ENCODE measurements at places on chromosomes 13 and 19.

DNA sequence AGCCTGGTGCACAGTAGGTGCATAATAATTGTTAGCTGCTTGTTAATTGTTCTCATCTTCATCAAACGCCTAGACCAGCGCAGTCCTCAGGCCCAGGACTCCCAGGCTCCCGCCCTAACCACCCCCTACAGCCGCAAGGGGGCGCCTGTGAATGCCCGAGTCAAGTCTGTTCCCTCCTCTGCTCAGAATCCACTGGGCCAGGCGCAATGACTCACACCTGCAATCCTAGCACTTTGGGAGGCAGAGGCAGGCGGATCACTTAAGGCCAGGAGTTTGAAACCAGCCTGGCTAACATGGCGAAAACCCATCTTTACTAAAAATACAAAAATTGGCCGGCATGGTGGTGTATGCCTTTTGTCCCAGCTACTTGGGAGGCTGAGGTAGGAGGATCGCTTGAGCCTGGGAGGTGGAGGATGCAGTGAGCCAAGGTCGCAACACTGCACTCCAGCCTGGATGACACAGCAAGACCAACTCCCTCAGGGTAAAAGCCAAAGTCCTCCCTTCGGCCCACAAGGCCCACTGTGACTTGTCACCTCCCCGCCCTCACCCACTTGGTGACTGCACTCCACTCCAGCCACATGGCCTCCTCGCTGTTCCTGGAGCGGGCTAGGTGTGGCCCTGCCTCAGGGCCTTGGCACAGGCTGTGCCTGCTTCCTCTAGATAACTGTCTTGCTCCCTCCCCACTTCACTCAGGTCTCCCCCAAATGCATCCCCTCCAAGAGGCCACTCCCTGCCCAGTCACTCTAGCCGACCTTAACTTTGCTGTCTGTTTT lies 9.1 kb downstream of the ZNF653 start:
- peak; percentile 58 for DNase-seq

GRCh38 chr13:46751811-46752635 lies 44.9 kb downstream of the ESD start:
- no peak for DNase-seq

GRCh38 chr19:49689133-49690078 lies at the start of gene ADM5:
ADM5 (plus strand) TSS chr19:49689594; CDS start chr19:49689838, 244 bp downstream.
- no peak for DNase-seq

DNA sequence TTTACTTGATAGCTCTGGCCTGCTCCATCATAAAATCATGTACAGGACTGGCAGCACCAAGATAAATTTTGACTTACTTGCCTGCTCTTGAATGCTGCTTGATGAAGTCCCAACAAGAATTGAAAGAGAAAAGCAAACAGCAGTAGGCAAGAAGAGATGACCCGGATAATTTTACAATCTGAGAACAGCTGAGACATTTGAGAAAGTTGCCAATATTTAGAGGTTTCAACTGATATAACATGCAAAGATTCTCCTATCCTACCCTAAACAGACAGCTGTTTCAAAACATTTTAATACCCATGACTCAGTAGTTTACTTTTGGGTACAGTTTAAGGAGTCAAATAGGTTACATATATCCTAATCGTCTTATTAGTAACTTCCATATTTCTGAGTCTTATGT lies 5.9 kb downstream of the FRY start:
- no peak for DNase-seq

GRCh38 chr13:43407023-43407581 lies 379.7 kb downstream of the ENOX1 start:
- no peak for DNase-seq

DNA sequence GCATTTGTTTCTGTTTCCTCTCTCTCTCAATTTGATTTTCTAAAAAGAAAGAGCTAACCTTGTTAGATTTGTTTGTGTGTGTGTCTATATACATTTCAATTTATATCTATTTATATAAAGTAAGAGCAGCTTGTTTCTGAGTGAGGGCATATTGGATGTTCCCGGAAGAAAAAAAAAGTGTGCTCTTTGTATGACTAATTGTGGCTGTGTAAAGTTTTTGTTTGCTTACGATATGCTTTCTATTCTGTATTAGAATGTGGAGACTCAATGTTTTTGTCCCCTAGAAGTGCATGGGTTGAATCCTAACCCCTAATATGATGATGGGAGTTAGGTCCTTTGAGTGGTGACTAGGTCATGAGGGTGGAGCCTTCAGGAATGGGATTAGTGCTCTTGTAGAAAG lies 66.6 kb upstream of the C1QTNF9B start:
- DNase-seq: no peak

DNA sequence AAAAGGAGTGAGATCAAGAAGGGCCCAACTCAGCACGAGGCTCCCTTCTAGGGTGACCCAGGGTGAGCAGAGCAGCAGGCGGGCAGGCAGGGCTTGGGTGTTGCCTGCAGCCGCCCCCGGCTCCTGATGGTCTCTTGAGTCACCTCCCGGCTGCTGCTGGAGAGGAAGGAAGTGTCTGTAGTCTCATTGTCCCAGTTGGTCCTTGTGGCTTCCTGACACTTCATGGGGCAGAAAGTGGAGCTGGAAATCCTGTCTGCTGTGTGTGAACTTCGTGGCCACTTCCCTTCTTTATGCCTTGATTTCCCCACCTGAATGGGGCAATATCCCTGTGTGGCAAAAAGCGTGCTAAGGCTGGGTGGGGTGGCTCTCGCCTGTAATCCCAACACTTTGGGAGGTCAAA lies 2.5 kb downstream of the MAP1S start:
- DNase-seq: no peak

GRCh38 chr13:71290963-71291841 lies 575.8 kb downstream of the DACH1 start:
- peak; percentile 6 for DNase-seq

DNA sequence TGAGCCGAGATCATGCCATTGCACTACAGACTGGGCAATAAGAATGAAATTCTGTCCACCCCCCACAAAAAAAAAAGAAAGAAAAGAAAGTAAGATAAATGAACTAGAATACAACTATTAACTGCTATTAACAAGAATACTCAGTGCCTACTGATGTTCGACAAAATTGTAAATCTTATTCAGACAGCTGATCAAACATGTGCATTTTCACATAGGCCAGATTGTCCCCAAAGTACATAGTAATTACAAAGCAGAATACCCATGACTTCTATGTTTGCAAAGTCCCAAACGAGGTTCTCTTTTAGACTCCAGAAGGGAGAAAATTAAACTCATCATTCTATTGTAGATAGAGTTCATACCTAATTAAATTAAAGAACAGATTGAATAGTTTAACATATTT lies 113.4 kb downstream of the UFM1 start:
- no peak for DNase-seq

DNA sequence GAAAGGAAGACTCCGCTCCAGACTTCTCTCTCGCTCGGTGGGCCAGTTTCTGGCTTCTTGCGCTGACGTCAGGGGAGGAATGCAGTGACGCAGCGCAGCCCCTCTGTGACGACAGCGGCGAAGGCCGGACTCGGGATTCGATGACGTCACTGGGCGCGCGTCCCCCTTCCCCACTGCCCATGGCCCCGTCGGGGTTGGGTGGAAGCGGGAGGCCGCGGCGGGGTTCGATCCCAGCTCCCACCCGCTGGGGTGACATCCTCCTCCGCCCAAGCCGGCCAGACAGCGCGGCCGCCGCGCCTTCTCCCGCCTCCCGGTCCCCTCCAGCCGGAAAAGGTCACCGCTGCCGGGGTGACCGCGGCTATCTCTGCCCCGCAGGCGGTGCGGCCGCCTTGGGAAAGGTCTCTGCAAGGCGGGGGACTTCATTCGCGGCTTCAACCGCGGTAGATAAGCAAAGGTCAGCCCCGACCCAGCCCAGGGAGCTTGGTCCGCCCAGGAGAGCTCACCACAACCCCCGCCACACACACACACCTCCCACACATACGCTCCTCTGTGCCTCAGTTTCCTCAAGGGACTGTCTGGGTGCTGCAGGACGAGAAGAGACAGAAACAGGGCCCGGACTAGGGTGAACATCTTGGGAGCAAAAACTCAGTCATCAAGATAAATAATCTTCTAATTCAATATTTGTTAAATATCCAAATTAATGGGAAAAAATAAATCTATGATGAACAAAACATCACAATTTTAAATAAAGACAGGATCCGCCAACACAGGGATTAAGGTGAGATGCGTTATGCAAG lies 844 bp upstream of the RFX1 start:
- DNase-seq: no peak

GRCh38 chr19:48672994-48673393 lies at the start of gene NTN5:
NTN5 (minus strand) TSS chr19:48673017; CDS start chr19:48670986, 2,031 bp downstream.
- no peak for DNase-seq

DNA sequence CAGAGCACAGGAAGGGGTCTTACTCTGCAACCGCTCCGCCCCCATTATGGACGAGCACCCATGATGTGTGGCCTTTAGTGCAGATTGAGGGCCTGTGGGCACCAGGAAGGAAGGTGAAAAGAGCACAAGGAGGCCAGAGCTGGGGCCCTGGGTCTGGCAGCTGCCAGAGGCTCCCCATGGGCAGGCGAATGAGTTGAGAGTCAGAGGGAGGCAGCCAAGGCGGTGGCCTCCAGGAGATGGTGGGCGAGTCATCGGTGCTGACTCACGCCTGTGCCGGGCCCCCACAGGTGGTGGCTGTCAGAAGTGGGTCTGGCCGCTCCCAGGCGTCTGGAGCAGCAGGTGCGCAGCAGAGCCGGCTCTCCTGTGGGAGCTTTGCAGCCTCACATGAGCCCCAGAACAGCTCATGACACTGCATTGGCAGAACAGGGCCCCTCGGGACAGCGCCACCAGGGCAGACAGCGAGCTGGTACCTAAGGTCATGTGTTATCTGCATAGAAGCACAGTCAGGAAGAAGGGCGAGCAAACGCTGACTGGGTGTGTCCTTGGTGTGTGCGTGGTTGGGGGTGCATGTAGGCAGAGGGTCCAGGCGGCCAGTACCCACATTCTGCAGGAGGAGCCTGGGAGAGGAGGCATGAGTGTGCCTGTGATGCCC lies 68.8 kb downstream of the CHST8 start:
- no peak for DNase-seq

DNA sequence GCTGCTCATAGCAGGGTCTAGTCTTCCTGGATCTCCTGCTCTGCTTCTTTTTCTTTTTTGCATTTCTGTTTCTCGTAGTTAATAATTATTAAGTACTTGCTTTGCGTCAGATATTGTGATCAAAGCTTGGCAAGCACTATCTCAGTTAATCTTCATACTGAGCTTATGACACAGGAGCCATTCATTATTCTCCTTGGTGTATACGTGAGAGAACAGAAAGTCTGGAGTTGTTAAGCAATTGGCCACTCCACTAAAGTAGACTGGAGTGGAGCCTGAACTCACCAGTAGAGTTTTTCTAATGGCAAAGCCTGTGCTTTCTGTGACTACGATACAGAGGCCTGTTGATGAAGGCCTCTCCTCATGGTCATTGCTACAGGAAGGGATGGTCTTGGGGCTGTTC lies 285.9 kb downstream of the RFC3 start:
- DNase-seq: no peak

DNA sequence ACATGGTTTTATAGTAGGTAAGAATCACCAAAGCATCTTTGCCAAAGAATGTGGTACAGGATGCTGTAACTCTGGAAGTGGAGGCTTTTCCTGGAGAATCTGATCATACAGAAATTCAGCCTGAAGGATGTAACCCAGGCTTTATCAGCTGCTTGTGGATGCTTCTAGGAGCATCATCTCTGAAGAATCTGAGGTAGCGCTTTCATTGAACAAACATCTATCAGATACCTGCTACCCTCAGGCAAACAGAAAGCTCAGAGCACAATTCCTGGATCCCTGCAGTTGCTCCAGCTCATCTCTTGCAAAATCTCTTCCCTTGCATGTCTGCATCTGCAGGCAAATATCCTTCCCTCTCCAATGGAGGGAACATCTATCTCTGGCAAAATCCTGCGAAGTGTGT lies 9.3 kb downstream of the FAM124A start:
- no peak for DNase-seq

- DNase-seq: no peak
These were observed 3.2 kb downstream of the NCLN start for GRCh38 chr19:3188627-3189596.

DNA sequence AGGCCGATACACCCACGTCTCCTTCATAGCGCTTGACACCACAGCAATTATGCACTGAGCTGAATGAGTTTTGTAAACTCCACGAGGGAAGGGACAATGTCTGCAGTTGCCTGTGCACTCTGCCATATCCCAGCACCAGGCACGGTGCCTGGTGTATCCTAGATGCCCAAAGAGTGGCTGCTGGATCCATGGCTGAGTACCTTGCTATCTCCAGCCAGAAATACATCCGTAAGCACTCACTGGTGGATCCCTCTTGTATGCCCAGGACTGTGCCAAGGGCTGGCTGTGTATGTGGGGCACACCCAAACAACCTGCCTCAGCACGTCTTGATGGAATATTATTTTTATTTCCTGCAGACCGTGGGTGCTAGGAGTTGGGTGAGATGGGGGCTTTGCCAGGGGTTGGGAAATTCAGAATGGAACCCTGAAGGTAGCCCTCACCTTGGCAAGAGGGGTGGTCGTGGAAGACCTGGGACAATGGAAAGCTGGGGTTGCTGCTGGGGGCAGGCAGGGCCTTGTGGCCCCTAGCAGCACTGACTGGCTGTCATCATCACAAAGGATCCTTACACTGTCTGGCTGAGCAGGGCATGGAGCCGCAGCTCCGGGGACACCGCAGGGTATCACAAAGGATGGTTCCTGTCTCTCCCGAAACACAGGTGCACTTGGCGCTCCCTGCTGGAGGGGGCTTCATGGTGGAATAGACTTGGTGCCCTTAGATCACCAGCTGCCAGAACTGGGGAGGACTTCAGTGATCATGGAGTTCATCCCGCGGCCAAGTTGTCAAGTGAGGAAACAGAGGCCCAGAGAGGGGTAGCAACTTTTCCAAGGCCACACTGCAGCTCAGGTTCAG lies 131.3 kb downstream of the URI1 start:
- no peak for DNase-seq

DNA sequence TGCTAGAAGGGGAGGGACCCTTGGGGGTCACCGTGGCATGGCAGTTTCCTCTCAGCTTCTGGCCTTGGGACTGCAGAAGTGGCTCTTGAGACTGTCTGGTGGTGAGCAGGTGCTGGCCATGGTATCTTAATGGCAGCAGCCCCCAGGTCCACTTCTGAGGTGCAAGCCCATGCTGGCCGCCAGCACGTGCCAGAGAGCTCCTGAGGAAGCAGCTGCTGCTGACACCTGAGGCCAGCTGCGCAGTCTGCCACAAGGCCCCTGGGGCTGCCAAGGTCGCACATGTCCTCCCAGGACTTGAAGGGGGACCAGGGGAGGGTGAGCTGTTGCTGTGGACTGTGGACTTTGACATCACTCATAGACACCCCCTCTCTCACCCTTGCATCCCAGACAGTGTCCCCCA lies 48.0 kb downstream of the NFIX start:
- no peak for DNase-seq

DNA sequence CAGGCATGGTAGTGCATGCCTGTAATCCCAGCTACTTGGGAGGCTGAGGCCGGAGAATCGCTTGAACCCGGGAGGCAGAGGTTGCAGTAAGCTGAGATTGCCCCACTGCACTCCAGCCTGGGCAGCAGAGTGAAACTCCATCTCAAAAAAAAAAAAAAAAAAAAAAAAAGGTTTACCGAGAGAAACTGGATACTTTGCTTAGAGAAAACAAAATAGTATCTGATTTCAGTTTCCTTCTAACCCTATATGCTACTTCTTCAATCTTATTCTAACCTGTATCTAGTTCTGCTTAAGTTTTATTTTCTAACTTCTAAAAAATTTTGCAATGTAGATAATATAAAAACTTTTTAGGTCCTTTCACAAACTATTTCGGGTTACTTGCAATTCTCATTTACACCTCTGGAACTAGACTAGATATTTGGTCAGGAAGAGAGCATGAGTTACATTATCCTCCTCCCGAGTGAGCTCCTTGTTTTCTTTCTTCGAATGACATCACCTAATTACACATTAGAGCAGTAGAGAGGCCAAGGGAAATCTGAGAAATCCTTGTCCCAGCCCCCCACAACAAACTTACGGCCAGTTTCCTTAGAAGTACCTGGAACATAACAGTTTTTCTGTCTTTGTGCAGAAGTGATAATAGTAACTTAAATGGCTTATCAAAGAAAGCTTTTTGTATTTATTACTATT lies 128.9 kb downstream of the B3GLCT start:
- no peak for DNase-seq
